Bronchus fibroblast of lung (primary cell): ENCODE measurements at places on chromosomes 12 and 14. TPM values are rescaled to one million over a fixed set of nuclear protein-coding genes. Genes with fewer than 3 reads are reported as not detected.

C12orf54 gene
- total RNA-seq, result not detected in 2 replicates

KRT73 gene
- total RNA-seq, result not detected in 2 replicates

MYF5 gene
- total RNA-seq, result not detected in 2 replicates

ACSS3 gene
- 8.9 and 12.9 TPM in 2 replicates for total RNA-seq

FSCB gene
- not detected in 2 replicates for total RNA-seq

CISTR gene
- not detected in 2 replicates for total RNA-seq

DHRS2 gene
- not detected in 2 replicates for total RNA-seq

LLPH gene
- 5.9 and 9.2 TPM in 2 replicates for total RNA-seq

ZFP36L1 gene
- 58.2 and 71.9 TPM in 2 replicates for total RNA-seq

WDR89 gene
- 5.5 and 8.7 TPM in 2 replicates for total RNA-seq

CLEC12A gene
- not detected in 2 replicates for total RNA-seq

SPTB gene
- total RNA-seq, result not detected in 2 replicates

BBS10 gene
- total RNA-seq, result 14.0 and 14.5 TPM in 2 replicates

DDX24 gene
- total RNA-seq, result 85.2 and 89.9 TPM in 2 replicates

GDF3 gene
- not detected in 2 replicates for total RNA-seq

COL2A1 gene
- 0.17 and 1.2 TPM in 2 replicates for total RNA-seq

RD3L gene
- total RNA-seq, result not detected in 2 replicates

TPPP2 gene
- total RNA-seq, result not detected in 2 replicates

LRRC10 gene
- not detected in 2 replicates for total RNA-seq
